ENCODE measurements at places on chromosomes 2 and 18.

DNA sequence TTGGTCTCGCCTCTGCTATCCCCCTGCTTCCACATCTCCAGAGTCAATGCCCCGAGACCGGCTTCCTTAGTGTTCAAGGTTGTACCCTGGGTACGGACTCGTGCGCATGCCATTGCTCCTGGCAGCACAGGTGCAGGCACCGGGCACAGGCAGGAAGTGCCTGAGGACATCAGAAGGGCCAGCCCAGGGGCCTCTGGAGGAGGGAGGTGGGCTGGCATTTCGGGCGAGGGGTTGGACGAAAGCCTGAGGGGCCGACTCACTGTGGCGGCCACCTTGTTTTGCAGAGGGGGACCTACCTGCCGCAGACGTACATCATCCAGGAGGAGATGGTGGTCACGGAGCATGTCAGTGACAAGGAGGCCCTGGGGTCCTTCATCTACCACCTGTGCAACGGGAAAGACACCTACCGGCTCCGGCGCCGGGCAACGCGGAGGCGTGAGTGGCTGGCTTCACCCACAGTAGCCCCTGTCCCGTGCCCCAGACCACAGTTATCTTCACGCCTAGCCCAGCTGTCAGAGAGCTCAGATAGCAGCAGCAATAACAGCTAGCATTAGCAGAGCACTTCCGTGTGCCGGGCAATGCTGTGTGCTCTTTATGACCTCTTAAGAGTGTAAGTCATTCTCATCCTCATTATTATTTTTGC lies 12.5 kb downstream of the ITM2C start:
- DNase-seq: no peak

DNA sequence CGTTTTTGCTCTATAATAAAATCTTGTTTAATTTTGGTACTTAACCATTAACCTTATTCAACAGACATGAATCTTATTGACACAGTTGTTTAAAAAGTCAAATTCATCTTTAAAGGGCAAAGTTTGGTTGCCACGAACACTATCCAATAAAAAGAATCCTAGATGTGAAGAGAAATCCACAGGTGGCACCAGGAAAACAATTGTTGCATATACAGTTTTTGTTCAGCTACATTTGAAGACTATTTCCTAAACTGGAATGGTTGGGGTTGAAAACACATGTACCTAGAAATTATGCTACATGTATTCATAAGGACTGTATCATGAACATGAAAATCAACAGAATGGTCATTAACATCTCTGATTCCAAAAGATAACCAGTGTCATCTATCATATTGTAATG lies 71.1 kb upstream of the GULP1 start:
- no peak for DNase-seq

- no peak for DNase-seq
Measured at GRCh38 chr2:168120310-168120709, 127.1 kb downstream of the STK39 start.

DNA sequence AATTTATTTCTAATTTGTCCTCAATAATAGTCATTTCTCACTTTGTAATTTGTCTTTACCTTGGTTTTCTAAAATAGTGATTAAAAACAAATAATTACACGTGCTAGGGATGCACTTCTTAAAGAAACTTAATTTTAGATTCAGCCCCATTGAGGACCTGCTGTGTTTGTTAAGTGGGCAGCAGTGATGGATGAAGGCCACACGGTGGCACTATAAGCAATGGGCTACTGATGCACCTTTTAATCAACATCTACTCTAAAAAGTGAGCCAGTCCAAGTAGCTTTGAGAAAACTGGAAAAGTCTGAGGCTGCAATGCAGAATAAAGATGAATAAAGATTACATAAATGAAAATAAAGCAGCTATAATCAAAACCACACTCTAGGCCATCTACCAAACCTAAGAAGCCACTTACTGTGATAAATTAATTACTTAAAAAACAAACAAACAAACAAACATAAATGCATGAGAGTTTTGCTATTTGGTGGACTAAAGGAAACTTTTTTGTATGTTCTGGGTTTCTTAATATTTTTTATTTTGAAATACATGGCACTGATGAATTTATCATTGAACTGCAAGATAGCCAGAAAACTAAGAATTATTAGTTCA lies 89.3 kb downstream of the PDE11A start:
- DNase-seq: no peak

- DNase-seq: no peak
Measured at GRCh38 chr2:5074733-5075132, 617.5 kb upstream of the SOX11 start.

- DNase-seq: no peak
Measured at GRCh38 chr2:6352247-6352646, 513.5 kb downstream of the CMPK2 start.
